Activated CD4-positive, alpha-beta T cell treated with anti-CD3 and anti-CD28 coated beads for 4 hours (primary cell): ENCODE measurements at places on chromosomes 12 and 14.

DNA sequence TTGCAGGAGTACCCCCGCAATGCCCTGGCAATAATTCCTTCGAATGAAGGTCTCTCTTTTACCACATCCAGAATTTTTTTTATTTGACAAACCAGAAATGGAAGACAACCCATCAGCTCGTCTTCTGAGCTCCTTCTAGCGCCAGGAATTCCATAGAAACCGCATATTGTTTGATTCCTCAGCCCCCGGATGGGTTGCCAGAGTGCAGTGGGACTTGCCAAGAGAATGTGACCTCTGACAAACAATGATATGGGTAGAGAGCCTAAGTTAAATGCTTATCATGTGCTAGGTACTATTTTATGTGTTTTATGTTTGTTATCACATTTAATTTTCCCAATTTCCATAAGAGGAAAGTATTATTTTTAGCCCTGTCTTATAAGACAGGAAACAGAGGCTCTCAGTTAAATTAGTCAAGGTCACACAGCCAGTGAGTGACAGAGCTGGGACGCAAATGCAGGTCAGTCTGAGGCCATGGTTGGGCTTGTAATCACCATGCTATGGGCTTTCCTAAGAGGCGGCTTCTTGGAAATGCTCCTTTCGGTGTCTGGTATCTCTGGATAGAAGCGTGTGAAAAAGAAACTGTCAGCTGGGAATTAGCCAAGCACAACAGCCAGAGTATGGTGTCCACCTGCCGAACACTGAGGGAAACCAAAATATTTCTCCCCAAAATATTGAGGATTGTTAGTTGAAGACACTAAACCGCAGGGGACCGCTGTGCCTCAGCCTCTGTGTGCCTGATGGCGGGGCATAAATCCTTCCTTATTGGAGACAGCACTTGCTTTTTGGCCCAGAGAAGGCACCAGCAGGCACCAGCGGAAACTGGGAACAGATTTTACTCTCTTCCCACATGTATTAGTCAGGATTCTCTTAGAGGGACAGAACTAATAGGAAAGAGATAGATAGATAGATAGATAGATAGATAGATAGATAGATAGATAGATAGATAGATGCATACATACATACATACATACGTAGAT is 29.4 kb upstream of the ETFBKMT start:
- no peak for DNase-seq

DNA sequence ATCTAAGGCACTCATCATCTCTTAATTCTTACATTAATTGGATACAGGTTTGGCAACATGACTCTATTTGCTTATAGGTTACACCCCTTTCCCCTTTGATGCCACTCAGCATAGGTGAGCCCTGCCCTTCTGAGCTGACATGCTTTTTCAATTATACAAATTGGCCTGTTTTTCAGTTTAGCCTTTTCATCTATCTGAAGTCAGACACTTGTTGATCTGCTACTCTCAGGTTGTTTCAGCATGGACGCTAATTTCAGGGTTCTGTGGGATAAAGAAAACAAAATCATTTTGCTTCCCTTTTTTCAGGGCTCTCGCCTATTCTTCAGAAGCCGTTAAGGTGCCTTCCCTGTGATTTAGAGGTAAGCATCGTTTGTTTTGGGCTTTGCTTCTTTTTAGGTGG is 55.3 kb downstream of the DACT1 start:
- DNase-seq, result no peak

DNA sequence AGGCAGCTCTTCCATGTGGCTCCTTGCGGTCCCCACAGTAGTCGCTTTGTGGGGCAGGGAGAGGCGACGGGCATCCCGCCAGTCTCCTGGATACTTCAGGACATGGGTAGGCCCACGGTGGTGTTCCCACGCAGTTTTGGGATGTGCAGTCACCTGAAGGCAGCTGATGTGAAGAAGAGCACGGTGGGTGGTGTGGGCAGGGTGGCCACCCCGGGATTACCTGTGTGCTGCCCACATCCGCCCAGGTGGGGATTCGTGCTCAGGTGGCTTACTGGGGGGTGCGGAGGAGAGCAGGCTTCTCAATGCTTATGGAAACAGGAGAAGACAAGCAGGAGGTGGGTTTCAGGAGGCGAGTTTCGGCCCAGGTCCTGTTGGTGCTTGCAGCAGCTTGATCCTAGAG is 28.4 kb upstream of the TDRD9 start:
- DNase-seq, result no peak

- DNase-seq, result no peak
Measured at GRCh38 chr12:109475993-109476806, 900 bp downstream of the KCTD10 start.

DNA sequence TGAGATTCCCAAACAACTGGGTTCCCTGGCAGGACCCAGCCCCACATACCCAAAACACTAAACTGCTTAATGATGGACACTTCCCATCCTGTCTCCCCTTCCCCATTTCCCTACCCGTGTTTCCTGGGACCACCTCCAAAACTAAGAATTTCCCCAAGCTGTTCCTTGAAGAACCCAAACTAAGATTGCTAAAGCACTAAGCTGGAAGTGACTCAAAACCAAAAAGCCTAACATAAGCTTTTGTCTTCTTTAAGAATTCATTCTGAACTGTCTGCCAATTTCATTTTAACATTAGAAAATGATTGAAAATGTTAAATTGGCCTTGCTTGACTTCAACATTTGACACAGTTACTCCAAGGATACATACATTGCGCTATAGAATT is 29.5 kb upstream of the STAB2 start:
- DNase-seq, result no peak

DNA sequence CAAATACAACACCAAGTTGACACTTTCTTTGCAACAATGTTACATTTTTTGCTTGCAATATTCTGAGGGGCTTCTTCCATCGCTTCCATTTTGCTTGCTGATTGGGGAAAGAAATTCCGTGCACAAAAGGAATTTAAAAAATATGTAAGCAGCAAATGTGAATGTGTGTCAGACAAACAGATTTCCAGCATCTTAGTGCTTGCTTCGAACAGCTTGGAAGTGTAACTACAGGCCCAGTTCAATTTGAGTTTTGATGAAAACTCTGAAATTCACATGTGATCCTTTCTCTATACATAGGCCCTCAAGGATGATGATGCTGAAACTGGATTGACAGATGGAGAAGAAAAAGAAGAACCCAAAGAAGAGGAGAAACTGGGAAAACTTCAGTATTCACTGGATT is 399.1 kb downstream of the PAWR start:
- DNase-seq, result no peak

- no peak for DNase-seq
Measured at GRCh38 chr14:68888883-68889282, 90.2 kb downstream of the ACTN1 start.

DNA sequence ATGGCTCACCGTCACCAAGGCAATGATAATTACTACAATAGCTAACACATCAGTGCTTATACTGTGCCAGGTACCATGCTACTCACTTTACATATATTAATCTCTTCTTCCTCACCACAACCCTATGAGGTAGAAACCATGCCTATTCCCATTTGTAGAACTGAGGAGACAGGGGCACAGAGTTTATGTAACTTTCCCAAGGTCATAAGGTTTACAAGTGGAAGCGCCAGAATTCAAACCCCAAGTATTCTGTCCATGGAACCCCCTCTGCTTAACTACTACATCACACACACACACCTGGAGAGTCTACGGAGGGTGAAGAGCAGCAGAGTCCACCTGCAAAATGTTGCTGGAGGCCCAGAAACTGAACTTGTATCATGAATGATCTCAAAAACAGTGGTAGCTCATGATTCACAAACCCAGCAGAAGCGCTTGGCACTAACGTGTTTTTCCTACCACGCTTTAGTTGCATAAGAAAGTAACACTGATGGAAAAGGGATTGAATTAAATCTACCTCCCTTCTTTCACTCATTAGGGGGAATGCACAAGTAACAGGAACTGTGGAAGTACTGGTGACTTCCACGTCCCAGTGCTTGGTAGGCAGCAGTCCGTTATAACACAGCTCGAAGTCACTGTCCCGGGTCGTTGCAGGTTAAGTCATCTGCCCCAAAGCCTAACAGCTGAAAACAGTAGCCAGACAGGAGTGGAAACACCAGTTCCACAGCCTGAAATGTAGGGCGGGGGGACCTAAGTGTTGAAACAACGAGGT is 2.0 kb downstream of the ITPR2 start:
- DNase-seq, result no peak

- DNase-seq, result no peak
Measured at GRCh38 chr12:92235703-92236472, 90.2 kb upstream of the BTG1 start.

DNA sequence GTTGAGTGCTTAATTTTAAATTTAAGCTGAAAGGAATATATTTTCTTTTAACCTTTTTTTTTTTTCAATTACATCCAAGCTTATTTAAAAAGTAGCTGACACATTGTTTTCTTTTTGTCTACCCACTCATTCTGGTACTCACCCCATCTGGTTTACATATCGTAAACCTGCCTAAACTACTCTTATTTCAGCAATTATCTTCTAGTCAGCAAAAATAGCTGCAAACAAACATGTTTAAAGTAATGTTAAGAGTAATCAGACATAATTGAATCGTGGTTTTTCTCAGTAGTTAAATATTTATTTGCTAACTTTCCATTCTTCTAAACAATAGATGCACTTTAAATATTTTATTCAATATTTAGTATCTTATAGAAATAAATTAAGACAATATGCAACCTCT is 492.7 kb upstream of the MGAT4C start:
- no peak for DNase-seq

DNA sequence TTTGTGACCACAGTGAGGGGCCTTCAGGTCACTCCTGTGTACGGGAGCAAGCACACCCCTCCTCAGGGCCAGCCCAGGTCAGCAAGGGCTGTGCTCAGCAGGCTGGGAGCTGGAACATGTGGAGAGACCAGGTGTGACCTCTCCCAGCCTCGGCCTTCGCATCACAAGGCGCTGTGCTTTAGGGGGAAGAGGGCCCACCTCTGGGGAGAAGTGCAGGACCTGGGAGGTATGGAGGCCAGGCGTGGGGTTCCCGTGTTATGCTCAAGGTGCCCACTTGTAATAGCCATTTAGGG is 194.6 kb upstream of the PRMT8 start:
- DNase-seq, result no peak

DNA sequence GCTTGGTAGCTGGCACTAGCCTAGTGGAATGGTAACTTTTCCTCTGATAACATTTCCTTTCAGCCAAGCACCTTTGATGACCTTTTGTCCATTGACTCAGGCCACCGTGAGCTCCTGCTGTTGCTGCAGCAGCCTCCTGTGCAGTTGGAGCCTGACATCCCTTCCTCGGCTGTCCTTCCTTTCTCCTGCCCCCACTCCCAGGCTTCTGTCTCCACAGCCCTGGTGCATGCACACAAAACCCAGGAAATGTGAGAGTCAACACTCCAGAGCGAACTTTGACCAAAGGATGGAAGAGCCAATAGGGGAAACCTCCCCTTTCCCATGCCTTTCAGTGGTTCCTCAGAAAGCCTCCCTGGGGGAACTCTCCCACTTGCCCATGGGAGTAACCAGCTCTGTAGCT is 115.0 kb downstream of the TMEM260 start:
- DNase-seq, result no peak

DNA sequence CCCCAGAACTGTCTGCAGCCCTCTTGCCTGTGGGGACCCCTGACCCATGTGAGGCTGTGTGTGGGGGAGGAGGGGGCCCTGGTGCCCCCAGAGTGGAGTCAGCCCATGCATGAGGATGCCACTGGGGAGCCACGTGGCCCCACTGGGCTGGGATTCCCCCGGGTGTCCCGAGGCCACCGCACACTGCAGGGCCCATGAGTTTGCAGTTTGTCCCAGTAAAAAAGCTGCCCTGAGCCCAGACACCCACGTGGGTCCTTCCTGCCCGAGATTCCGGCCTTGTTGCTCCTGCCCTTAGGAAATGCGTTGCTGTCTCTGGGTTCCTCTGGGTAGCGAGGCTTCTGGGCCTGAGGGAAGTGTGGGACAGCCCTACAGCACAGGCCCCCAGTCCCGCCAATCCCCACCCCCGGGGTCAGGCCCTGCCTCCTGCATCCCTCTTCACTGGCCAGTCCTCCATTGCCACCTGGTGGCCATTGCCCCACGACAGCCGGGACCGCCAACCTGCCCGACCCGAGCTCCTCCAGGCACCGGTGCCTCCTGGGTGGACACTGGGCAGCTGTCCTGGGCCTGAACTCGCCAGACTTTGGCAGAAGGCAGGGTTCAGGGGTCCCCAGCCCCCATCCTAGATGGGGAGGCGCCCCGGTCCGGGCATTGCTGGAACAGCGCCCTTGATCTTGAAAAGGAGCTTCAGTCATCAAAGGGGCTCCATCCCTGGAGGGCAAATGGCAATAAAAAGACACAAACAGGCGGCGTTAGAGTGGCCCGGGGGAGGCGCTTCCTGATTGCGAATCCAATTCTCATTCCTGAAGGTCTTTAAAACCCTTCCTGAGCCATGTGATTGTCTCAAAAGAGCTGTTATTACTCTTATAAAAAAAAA is 15.6 kb upstream of the C14orf180 start:
- peak; percentile 58 for DNase-seq

DNA sequence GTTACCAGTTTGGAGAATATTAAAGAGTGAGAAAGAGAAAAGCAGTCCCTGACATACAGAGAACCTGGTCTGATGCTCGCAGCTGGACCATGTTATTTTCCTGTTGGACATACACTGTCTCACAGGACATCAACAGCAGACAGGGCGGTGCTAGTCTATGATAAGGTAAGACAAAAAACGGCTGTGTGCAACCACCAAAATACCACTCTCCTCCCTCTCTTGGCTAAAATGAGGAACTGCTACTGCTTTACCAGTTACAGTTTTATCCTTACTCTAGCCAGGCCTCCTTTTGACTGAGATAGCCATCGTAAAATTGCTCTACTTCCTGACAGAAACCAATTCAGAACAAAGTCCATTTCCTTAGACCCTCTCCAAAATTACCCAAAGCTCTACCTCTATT is 47.0 kb upstream of the ERGIC2 start:
- no peak for DNase-seq

DNA sequence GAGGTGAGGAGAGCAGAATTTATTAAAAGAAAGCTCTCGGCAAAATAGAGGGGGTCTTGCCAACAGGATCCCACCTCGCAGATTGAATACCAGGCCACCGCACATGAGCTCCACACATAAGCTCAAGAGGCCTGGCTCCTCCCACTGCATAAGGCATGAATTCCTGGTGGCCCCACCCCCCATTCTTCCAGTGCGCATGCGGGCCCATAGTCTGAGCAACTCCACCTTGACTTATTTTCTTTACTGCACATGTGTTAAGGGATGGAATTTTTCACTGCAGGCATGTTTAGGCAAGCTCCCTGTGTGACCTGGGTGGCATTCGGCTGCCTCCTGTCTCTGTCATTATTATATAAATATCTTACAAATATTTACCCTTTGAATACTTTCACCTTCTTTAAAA is 412.5 kb downstream of the RMST start:
- no peak for DNase-seq
